Activated naive CD4-positive, alpha-beta T cell treated with anti-CD3 and anti-CD28 coated beads, Interleukin-2, amount 50 U/mL, for 16 hours (primary cell): ENCODE measurements at places on chromosomes 12 and 14.

- DNase-seq: no peak
These were observed 13.3 kb downstream of the TGFB3 start for GRCh38 chr14:75968456-75968855.

GRCh38 chr12:72631926-72632685 lies 359.9 kb downstream of the TRHDE start:
- DNase-seq: no peak

DNA sequence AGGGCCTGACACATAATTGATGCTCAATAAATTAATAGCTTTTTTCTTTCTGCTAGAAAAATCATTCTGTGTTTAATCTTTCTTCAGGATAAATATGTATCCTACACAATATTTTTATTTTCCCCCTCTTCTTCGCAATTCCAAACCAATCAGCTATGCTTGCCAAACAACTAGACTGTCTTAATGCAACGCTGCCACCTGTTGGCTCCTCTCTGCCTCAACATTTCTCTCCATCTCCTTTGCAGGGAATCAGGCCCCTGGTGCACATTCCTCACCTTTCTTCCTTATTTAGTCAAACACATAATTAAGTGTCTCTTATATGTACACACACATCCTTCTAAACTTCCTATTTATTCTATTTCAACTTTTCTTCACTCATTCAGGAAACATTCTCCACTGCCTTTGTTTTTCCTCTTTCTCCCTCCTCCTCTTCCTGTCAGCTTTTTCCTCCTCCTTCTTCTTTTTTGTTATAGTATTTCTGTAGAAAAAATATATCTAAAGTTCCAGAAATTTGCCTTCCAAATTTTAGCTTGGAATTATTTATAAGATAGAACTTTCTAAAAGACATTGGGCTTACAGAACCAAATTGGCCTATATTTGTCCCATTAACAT lies 406.0 kb downstream of the PRKD1 start:
- DNase-seq: no peak

DNA sequence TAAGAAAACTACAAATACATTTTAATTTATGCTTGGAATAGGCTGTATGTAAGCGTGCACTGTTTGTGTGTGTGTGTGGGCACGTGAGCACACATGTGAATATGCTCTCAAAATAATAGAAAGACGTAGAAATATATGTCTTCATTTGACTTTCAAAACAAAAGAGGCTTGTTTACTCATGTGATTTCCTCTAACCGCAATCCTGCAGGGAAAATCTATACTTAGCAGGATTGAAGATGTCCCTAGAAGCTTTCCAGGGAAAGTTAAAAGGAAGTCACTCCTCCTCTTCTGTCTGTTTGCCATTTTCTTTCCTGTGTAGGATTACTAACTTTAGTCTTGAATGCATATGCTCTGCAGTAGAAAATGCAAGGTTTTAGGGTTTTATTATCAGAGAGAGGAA lies 404.7 kb downstream of the MDGA2 start:
- DNase-seq: no peak

GRCh38 chr12:29317556-29318363 lies 63.2 kb downstream of the ERGIC2 start:
- DNase-seq: peak; percentile 25
